ENCODE measurements at places on chromosomes 1 and 21.
A peak's percentile ranks its signal among the peaks of the same experiment; 100 is the strongest.

DNA sequence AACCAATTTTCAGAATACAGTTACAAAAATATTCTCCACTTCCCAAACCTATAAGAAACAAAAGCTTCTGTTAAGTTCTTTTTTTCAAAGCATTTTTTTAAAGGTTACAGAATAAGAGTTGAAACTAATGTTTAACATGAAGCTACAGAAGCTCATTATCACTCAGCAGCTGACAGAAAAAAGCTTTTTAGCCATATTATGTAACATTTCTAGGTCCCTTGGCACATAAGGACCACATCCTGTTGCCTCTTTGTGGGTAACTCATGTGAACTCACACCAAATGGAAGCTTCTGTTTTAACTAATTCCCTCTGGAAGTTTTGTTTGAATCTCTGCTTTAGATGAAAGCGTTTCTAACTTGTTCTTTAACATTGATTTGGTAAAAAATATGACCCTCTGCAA, 242.5 kb upstream of the TMPRSS15 start:
- DNase-seq = peak; percentile 5

DNA sequence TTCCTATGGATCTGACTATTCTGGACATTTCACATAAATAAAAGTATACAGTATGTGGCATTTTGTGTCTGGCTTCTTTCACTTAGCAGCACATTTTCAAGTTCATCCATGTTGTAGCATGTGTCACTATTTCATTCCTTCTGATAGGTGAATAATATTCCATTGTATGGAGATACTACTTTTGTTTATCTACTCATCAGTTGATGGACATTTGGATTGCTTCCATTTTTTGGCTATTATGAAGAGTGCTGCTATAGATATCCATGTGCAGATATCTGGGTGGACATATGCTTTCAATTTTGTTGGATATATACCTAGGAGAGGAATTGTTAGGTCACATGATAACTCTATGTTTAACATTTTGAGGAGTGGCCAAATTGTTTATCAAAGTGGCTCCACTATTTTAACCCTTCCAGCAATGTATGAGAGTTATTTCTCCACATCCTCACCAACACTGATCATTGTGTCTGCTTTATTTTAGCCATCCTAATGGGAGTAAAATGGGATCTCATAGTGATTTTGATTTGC, 21.9 kb upstream of the MEF2D start:
- no peak for DNase-seq

DNA sequence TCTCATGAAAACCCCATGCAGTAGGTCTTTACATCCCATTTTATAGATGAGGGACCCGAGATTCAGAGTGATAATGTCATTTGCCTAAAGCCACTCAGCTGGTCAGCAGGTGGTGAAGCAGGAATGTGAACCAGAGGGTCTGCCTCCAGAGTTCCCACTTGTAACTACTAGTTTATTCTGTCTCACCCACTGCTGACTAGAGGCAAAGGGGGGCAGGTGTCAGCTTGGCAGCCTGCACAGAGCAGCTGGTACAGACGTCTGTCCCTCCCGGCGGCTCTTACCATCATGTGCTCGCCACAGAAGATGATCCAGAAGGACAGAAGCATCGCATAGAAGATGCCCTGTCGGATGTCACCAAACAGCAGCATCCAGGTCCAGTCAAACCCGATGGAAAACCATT, 82.4 kb downstream of the WLS start:
- no peak for DNase-seq

DNA sequence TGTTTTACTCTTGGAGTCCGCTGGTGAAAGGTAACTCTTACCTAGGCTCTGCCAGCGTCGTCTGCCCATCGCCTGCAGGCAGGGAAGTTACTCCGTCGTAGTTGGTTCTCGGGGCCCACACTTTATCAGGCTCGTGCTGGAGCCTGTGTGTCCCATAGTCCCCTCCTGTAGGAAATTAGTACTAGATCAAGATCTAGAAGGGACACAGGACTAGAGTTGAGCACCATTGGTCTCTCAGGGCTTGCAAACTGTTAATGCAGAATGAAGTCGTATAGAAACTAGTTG, 940 bp downstream of the SRRM1 start:
- no peak for DNase-seq

All from Jurkat, Clone E6-1 (cell line).